ENCODE measurements at places on chromosomes 7 and 10. TPM values are rescaled to one million over a fixed set of nuclear protein-coding genes. Genes with fewer than 3 reads are reported as not detected.

DNA sequence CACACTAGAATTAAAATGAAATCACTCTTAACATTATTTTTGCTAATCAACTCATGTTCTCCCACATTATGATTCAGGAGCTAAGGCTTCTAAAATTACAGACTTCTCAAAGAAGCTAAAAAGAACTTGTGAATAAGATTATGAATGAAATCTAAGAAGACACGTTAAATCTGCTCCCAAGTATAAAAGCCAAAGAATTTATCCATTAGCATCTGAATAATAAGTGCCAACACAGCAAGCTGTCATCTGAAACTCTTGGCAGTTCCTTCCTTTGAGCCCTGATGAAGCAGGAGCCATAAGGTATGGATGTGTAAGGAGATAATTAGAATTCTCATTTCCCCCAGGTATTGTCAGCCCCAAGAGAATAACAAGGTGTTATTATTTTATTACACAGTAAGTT is 50.3 kb downstream of the TPK1 start:
- DNase-seq = no peak

GRCh38 chr7:81648716-81649115 is 121.1 kb downstream of the HGF start:
- no peak for DNase-seq

- peak; percentile 61 for DNase-seq
Measured at GRCh38 chr7:1124816-1125602, 35.0 kb downstream of the ZFAND2A start.

DNA sequence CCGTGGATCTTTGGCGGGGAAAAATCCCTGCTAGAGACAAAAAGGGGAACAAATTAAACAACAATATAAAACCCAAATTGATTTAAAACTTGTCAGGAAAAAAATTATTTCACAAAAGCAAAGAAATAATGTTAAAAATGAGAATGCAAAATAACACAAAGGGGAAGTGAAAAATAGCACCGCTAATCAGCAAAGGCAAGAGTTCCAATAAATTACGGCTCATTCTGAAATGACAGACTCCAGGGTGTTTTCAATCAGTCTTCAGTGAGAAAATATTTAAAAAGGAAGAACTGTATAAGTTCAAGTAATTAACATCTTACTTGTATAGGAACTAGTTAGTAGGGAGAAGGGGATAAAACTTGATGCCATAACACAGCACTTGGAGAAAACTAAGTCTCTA is 336.8 kb downstream of the LRRTM3 start:
- no peak for DNase-seq

DNA sequence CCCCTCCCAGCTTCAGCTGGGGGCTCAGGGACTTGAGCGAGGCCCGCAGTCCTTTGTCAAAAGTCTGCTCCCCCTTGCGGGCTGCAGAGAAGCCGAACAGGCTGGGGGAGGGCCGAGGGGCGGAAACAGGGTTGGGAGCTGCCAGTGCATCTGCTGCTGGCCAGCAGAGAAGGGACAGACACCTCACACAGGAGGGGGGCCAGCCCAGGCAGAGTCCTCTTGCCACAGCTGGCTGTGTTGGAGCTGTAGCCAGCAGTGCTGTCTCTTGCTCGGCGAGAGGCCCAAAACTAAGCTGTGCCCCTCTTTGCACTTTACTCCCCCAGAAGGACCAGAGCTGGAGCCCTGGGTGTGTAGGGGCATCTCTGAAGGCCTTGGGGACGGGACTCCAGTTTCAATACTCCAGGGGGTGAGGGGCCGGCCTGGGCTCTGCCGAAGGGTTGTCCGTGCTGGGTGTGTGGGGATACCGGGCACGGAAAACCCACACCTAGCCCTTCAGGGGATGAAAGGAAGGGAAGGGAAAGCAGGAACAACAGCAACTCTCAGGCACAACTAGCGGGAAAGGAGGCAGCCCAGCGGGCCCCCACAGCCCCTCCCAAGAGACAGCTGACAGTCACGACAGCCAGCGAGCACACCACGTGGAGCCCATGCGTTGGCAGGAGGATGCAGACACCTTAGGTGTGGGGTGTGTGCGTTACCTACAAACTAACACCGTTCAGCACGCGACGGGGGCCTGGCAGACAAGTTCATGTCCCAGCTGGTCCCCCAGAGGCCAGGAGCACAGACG is 17.8 kb downstream of the YKT6 start:
- DNase-seq = peak; percentile 49

GRCh38 chr10:4294996-4295792 is 510.2 kb upstream of the KLF6 start:
- DNase-seq = no peak

PLEKHA8 gene
- 11.3 TPM for total RNA-seq

DNA sequence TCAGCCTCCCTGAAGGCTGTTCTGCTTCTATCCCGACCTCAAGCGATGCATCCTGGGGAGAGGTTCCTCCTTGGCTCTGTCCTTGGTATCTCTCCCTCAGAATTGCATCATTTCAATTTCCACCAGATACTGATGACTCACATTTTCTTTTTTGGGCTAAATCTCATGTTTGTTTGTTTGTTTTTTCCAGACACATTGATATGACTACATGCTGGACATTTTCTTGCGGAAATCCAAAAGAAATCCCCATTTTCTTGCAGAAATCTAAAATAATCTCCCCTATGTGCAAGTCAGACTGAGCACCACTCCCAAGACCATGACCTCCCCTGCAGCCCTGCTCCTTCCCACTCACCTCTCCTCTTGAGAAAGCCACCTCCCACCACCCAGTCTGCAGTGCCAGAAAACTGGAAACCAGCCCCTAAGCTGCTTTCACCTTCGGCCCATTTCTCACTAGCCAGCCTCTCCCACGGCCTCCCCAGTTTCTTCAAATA is 260.2 kb upstream of the PRKCQ start:
- no peak for DNase-seq

- no peak for DNase-seq
Measured at GRCh38 chr7:123034106-123034505, 38.6 kb upstream of the TAS2R16 start.

- no peak for DNase-seq
Measured at GRCh38 chr7:28747404-28747803, 210.7 kb downstream of the TRIL start.

- DNase-seq = no peak
Measured at GRCh38 chr7:46357290-46357689, 436.2 kb upstream of the IGFBP3 start.

GRCh38 chr7:144656965-144657517 is 178.8 kb downstream of the TPK1 start:
- no peak for DNase-seq

GRCh38 chr10:7206412-7207100 is 204.3 kb downstream of the SFMBT2 start:
- DNase-seq = no peak

FXYD4 gene
- 1.1 TPM for total RNA-seq

GRCh38 chr10:103905441-103905840 is 12.5 kb downstream of the STN1 start:
- DNase-seq = no peak

GRCh38 chr10:104437226-104437625 is 83.6 kb downstream of the CFAP58 start:
- no peak for DNase-seq

DNA sequence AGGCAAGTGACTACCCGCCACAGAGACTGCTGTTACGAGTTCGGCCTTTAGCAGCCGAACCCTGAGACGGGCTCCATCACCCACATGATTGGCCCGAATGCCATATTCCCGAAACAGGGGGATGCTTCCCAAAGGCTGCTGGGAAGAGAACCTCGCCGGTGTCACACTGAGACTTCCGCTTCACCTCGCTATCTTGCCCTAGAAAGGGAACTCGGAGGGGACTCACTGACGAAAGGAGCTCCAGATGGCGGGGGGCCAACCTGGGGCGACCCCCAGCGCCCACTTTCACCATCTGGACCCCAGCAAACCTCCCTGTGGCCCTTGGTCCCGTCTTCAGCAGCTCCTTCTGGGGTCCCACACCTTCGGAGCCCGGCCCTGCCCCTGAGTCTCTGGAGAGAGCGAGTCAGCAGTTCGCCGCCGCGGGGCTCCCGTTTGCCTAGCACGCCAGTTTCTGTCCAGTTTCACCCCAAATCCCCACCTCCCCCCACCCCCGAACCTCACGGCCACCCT is 529 bp downstream of the HPS1 start:
- peak; percentile 82 for DNase-seq

TDRD1 gene
- total RNA-seq = 0.14 TPM

WIPF3 gene
- 0.67 TPM for total RNA-seq

DNA sequence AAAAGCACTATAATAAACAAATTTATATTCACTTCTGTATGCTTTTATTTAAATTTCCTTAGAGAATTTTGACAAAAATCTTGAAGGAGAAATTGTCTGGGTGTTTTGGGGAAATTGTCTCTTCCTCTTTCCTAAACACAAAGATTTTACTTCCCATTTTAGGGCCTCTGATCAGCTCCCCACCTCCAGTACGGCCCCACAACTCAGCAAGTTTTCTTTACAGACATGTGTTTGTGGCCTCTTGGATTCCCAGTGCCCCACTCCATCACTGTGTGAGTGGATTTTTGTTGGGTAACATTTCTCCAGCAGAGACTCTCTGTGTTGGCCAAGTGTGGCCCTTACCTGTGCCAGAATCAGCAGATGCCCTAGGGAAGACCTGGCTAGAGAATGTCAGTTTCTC is 182.8 kb upstream of the CDC14C start:
- DNase-seq = no peak
